ENCODE measurements at places on chromosomes 16 and 17.

DNA sequence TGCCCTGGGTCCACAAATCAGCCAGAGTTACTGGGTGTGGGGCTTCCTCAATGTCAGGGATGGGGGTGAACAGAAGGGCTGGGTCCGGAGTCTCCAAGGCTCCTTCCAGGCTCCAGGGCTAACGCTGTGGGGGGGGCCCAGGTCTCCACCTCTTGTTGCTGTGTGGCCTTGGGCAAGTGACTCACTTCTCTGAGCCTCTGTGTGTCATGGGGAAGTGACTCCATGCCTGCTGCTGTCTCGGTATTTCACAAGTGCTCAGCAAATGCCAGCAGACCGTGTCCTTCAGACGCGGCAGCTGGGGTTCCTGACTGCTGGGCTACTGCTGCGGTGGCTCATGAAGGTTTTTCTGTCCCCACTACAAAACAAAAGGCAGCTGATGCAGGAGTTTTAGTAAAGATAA, 26.6 kb downstream of the JPH3 start:
- DNase-seq: no peak

- no peak for DNase-seq
These were observed 2.6 kb downstream of the SHBG start for GRCh38 chr17:7632492-7632894.

DNA sequence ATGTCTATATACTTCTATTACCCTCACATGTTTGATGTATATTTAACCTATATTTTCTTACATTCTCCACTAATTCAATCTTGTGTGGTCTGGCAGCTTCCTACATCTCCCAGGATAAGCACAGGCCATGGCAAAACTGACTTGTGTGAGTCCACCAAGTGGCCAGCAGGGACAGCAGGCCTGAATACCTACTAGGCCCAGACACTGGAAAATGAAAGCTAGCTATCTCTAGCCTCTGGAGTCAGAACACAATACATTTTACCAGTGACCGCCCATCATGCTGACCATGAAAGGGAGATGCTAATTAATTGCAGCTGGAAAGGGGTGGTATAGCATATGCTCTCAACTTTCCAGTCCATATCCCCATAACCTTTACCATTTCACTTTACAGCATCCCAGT, 132.3 kb downstream of the PCTP start:
- DNase-seq: no peak

GRCh38 chr17:47703191-47703591, 9.2 kb downstream of the TBKBP1 start:
- DNase-seq: no peak

DNA sequence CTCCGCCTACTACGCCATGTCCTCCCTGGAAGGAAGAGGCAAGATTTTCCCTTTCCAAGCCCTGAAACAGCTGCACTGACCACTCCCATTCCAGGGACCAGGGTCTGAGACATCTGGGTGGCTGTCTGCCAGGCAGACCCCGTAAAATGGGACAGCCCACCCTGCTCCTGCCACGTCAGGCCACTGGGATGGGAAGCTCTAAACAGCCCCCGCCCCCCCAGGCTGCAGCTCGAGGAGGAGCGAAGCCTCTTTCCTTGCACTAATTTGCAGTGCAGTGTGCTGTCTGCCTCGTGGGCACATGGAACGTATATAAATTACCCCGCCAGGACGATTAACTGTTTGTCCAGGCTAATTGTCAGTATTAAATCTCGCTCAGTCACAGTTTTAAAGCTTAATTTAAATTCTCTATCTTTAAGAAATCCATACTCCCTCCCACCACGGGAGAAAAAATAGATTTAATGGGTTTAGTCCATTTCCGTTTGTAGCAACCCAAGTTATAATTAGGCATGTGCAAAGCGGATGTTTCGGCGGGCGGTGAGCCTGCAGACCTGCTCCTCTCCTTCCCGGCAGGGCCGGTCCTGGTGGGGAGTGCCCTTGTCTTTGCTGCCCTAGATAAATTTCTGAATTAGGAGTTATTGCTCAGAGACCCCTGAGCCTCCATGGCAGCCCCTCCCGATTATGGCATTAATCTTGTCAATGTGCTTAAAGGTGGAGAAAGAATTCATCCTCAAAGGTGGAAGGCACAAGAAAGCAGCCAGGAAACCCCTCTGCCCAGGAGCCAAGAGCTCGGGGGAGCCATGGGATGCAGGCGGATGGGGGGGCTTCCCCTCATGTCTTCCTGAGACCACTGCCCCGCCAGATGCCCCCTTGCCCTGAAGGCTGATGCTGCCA, 268.0 kb upstream of the TNRC6C start:
- no peak for DNase-seq

DNA sequence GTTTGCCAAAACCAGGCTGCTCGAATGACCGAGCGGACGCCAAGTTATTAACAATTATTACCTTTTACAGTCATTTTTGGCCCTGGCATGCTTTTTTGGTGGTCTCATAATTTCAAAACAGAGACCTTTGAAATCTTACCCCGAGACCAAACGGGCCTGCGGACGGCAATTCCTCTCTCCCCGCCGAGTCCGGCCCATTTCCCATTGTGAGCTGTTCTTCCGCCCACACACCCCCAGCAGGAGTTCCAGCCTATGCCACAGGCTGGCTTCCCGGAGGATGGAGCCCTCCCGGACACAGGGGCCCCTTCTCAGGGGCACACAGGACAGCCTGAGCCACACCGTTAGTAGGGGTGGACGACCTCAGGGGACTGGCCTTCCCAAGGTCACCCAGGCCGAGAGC, 130.7 kb downstream of the C16orf95 start:
- no peak for DNase-seq

- DNase-seq: no peak
These were observed 99.5 kb downstream of the HS3ST3A1 start for GRCh38 chr17:13502263-13502662.

- DNase-seq: no peak
These were observed 68.8 kb downstream of the IL21R start for GRCh38 chr16:27470567-27471431.

DNA sequence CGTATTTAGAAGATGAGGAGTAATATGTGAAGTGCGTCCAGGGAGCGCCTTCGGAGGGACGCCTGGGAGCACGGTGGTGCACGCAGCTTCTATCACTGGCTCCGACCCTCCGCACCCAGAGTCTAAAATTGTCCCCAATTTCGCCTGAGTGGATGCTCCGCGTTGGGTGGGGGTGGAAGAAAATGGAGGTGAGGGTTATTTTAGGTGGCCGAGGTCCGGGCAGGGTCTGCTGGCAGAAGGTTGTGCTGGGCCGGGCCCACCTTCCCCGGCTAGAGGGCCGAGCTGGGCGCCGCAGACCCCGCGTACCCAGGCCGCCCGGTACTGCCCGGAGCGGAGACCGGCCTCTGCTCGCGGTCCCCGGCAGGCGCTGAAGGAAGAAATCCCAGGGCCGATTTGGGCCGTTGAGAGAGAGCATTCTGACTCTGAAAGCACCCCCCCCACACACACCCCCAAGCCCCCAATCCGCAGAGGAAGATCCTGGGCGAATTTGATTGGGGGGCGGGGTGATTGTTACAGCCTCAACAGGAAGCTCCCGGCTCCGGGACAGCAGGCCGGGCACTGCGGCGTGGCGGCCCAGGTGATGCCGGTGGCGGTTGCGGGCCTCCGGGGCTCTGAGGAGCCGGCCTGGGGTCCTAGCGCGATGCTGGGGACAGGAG, 3.0 kb downstream of the BAHCC1 start:
- no peak for DNase-seq

- DNase-seq: no peak
These were observed 36.1 kb downstream of the NOG start for GRCh38 chr17:56629531-56630075.

GRCh38 chr17:16044487-16044886, 44.9 kb downstream of the TTC19 start:
- DNase-seq: no peak

DNA sequence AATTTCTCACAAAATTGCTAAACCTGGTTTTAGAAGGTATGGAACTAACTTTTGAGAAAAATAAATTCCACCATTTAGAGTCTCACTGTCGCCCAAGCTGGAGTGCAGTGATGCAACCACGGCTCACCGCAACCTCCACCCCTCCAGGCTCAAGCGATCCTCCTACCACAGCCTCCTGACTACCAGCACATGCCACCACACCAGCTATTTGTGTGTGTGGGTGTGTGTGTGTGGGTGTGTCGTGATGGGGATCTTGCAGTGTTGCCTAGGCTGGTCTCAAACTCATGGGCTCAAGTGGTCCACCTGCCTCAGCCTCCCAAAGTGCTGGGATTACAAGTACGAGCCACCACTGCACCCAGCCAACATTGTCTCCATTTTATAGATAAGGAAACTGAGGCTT, 71.3 kb upstream of the NOL11 start:
- DNase-seq: no peak

DNA sequence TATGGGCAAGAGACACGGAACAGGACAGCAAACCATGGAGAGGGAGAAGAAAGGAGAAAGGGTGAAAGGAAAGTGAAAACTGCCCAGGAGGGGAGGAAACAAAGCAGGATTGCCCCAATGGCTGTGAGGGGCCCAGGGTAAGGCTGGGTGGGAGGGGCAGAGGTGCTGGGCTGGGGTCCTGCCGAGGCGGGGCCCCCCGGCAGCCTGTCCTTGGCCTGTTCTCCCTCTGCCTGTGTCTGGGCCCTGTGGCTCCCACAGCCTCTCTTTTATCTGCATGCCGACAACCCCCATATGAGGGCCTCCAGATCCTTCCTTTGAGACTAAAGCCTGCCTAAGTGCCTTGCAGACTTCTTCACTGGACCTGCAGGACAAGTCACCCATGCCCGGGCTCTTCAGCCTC, 15.5 kb downstream of the ZNHIT3 start:
- no peak for DNase-seq

GRCh38 chr16:88878967-88879787, 12.7 kb upstream of the PABPN1L start:
- no peak for DNase-seq

DNA sequence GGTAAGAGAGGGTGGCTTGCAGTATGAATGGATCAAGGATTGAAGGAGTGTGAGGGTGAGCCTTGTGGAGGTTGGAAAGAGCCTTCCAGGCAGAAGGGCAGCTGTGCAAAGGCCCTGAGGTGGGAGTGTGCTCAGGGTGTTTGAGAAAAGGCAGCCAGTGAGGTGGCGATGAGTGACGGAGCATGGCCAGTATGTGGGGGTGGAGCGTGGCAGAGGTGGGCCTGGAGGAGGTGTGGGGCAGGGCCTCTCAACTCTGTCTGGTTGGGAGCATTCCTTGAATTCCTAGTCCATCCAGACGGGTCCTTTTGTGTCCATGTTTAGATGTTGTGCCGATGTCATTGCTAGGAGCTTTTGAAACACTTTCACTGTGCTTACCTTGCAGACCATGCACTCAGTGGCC, 51.3 kb downstream of the EPN2 start:
- DNase-seq: no peak

DNA sequence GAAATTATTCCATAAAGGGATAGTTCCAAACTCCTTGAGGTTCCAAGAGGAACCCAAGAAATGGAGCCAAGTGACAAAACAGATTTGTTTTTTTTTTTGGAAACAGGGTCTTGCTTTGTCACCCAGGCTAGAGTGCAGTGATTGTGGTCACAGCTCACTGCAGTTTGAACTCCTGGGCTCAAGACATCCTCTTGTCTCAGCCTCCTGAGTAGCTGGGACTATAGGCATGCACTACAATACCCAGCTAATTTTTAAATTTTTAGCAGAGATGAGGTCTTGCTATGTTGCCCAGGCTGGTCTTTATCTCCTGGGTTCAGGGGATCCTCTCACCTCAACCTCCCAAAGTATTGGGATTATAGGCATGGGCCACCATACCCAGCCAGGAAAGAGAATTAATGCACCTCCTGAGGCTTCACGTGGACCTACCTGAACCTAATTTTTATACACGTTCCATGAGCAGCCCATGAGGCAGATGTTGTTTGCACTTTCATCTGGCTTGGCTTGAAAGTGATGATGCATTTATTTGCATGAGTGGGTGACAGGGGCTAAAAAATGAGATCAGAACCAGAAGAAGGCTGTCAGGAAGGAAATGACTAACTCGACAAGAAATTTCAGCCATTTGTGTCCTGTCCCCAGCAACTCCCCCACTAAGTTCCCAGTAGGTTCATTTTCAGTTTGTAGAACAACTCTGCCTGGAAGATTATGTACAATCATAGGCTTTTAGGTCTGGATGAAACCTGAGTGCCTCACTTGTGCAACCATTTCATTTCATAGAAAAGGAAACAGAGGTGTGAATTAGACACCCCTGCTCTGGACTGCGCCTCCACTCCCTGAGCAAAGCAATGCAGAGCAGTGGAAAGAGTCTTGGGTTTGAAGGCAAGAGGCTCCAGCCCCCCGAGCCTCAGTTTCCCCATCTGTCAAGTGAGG, 10.3 kb upstream of the IRF8 start:
- peak; percentile 10 for DNase-seq

- DNase-seq: no peak
These were observed 394.2 kb upstream of the PMFBP1 start for GRCh38 chr16:72566174-72566573.

DNA sequence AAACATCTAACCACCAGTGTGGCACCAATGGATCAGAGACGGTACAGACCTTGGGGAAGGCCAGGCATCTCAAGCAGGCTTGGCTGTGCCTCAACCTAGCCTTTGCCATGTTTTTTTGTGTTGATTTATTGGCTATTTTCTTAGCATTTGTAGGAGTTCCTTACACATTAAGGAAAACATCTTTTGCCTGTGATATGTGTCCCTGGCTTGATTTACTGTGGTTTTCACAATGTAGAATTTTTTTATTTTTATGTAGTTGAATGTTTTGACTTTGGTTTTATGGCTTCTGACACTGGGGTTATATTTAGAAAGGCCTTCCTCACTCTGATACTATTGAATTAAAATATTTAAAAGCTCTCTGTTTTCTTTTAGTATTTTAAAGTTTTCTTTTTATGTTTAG, 132.6 kb downstream of the ZNF423 start:
- DNase-seq: no peak

GRCh38 chr16:24337013-24337412, 80.9 kb downstream of the CACNG3 start:
- DNase-seq: no peak

DNA sequence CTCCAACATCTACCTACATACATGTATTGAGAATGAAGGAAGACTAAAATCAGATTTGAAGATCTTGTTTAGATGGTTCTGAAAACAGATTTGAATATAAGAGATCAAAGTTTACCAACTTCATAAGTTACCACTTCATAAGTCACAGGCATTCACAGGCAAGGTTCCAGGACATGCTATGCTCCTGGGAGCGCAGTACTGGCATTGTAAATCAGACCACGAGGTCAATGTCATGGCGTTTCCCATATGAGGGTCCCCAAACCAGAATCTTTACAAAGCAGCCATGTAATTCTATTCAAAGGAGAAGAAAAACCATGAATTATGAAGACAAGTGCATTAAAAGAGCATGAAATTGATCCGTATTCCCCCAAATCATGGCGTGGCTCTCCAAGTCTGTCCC, 3.0 kb downstream of the CDH11 start:
- DNase-seq: no peak

- no peak for DNase-seq
These were observed 366.0 kb downstream of the CDH13 start for GRCh38 chr16:82992786-82993185.

- no peak for DNase-seq
These were observed 83.7 kb upstream of the ZNF469 start for GRCh38 chr16:88298833-88299745.

DNA sequence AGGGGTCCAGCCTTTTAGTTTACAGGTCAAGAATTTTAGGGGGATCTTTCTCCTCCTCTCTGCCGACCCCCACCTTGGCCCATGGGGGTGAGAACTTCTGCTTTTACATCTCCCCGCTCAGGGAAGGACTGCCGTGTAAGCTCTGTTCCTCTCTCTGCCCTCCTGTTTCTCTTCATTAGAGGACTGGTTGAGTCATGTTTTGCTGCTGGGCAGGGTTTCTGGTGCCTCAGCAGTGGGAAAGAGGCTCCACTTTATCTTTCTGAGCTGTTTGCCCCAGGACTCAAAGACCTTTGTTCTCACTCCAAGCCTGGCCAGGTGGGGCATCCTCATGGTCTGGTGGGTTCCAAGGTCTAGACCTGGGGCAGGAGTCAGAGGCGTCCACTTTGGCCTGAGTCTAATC, 93.0 kb downstream of the UTP18 start:
- no peak for DNase-seq
